Activated CD4-positive, alpha-beta T cell treated with anti-CD3 and anti-CD28 coated beads, Interleukin-2, amount 50 U/mL, for 24 hours (primary cell): ENCODE measurements at places on chromosomes 13 and 19.

DNA sequence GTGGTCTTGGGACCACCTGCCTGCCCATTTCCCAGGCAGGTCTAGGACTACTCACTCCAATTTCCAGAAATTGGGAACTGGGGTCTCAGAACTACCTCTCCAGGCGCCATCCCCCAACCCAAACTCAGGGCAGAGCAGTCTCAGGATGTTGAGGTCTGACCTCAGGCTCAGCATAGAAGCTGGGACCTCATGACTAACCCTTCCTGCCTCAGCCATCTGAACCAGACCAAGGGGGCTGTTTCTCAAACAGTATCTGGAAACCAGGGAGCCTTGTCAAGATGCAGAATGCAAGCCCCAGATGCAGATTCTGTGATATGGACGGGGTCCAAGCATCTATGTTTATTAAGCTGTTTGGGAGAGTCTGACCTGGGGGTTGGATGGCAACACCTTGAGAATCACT, 1.3 kb downstream of the FBXW9 start:
- DNase-seq, result no peak

GRCh38 chr19:10872546-10873107, 1.3 kb downstream of the CARM1 start:
- no peak for DNase-seq

DNA sequence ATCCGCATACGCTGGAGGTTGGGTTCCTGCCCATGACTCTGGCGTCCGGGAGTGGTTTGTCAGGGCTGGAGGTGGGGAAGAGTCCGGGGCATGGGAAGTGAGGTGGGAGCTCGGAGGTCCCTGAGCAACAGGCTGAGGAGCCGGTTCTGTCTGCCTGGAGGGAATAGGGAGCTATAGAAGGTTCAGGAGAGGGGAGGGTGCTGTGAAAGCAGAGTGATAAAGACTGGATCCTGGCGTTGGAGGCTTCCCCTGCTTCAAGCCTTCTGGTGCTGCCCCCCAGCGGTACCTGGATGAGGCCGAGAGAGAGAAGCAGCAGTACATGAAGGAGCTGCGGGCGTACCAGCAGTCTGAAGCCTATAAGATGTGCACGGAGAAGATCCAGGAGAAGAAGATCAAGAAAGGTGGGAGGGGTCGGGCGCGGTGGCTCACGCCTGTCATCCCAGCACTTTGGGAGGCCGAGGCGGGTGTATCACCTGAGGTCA, 2.6 kb downstream of the HMG20B start:
- no peak for DNase-seq

DNA sequence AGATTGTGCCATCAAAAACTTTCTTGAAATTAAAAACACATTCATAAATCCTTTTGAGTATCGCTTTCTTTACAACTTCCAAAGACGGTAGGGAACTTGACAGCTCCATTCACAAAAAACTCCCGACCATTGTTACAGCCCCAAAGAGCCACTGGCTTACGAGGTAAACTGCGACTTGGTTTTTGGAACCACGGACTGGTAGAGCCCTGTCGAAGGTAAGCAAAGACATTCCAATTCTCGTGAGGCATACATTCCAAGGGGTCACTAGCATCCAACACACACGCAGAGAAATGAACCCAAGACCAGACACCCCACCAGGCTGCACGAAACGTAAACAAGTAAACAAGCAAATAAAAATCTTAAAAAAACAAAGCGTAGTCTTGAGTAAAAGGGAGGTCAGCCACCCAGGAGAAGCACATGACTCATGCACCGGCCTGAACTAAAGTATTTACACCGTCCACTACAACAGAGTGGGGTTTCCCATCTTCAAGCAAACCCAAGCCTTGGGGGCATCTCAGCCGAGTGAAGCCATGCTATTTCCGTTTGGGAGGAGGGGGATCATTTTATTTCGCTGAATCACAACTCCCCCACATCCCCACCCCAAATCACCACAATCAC, 1.4 kb downstream of the BRD4 start:
- DNase-seq, result no peak

DNA sequence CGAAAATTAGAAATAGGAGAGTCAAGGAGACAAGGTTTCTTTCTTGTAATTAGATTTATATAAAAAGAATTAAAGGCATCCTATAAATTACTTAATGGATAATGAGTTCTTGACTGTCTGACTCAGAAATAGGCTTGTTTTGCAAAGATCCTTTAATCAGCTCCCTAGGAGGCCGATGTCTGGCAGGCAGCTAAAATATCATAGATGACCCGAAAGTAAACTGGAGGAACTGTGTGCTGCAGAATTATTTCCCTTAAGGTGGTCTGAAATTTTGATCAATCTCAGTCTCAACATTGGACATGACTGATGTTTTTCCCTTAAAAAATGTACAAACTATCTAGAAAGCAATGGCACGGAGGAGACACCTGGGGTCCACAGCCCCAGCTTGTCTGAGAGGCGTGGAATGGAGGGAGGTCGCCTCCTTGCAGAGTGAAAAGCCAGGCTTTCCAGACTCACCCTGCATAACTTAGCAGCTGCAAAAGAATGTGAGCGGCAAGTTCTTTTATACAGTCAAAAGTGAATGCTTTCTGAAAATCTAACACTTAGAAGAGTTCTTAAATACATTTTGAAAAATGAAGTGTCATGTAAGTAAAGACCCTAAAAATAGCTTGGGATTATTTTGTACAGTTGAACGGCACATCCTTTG, 44.8 kb downstream of the MBNL2 start:
- no peak for DNase-seq

DNA sequence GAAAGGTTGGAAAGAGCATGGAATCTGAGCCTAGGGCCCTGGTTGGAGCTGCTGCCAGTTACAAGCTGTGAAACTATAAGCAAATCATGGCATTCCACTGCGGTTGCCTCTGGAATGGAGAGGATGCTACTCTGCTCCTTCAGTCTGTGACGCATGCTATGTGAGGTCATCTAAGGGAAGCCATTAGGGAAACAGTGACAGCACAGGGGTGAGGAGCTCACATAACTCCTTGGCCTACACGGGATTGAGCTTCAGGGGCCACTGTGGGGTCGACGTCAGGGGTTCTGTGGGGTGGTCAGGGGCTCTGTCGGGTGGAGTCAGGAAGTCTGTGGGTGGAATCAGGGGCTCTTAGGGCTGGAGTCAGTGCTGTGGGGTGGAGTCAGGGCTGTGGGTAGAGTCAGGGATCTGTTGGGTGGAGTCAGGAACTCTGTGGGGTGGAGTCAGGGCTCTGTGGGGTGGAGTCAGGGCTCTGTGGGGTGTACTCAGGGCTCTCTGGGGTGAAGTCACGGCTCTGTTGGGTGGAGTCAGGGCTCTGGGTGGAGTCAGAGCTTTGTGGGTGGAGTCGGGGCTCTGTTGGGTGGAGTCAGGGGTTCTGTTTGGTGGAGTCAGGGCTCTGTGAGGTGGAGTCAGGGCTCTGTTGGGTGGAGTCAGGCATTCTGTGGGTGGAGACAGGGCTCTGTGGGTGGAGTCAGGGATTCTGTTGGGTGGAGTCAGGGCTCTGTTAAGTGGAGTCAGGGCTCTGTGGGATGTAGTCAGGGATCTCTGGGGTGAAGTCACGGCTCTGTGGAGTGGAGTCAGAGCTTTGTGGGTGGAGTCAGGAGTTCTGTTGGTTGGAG, 35.8 kb upstream of the MEDAG start:
- no peak for DNase-seq

DNA sequence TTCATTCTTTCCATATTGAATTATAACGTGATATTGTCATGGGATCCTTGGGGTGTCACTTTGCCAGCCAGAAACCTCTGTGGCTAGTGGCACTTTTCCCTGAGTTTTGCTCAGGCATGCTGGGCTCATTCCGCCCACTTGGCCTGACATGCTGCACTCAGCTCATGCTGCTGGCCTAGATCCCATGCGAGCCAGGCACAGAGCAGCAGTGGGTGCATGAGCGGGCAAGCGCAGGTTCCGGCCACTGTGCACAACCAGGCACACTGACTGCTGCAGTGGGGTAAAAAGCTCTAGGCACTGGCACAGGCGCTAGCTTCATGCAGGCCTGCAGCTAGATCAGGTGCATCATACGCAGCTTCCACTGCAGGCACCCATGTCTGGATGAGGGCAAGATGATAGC, 221.2 kb downstream of the MAB21L1 start:
- no peak for DNase-seq
